Peyer's patch (tissue), 4 donors: ENCODE measurements at places on chromosomes 4 and X. TPM values are rescaled to one million over a fixed set of nuclear protein-coding genes. Genes with fewer than 3 reads are reported as not detected.
A peak's percentile ranks its signal among the peaks of the same experiment; 100 is the strongest.

Gene UGT2A1
- not detected for total RNA-seq

Gene SOD3
- total RNA-seq, result 23.4 TPM

Gene IQCM
- not detected for total RNA-seq

Gene TLR10
- not detected for total RNA-seq

Gene GALNTL6
- total RNA-seq, result 0.70 TPM

GRCh38 chr4:48127231-48127630 lies 6.8 kb downstream of the TXK start:
- DNase-seq, result no peak

GRCh38 chr4:138835832-138836533 lies 179.6 kb upstream of the NOCT start:
- DNase-seq, result peak; percentile 71

DNA sequence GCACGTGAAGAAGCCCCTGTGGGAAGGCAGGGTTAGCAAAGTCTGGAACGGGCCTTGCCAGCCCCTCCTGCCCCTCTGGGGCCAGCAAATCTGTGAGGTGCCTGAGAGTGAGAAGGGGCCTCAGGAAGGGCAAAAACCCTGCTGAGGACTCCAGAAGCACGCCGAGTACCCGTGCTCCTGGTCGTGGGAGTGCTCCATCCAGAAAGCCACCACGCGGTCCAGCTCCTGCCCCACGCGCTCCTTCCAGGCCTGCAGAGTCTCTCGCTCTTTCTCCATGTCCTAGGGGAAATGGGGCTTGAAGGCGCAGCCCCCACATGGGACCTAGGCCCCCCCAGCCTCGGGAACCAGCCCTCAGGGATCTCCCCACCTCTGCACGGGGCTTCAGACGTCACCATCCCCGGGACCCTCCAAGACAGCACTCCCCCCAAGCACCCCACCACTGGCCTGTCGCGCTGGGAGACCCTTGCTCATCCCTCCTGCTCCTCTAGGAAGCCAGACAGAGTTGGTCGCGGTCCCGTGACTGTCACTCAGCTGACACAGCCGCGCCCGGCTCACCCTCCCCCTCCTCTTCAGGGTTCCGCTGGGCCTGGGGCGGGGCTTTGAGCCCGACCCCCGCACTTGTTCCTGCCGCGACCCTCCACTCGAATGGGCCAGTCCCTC lies at the start of gene RENBP:
Gene RENBP (minus strand): TSS at position 504 of the 660 bp plus-strand sequence. CDS start 33 bp downstream, at position 471.
- DNase-seq, result peak; percentile 63

DNA sequence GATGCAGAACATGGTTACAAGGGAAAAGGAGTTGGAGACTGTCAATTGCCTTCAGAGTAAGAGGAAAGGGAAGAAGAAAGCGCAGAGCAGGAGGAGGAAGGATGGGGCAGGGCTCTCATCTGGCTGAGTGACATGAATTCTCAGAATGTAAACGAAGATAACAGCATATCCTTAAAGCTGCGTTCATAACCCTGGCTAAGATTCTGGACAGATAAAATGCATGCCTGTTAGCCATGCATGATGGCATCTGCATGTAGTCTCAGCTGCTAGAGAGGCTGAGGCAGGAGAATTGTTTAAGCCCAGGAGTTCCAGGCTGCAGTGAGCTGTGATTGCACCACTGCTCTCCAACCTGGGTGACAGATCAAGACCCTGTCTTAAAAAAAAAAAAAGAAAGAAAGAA lies 493.5 kb upstream of the PRKX start:
- no peak for DNase-seq

- no peak for DNase-seq
Measured at GRCh38 chr4:53900271-53900649, 164.1 kb downstream of the CHIC2 start.

GRCh38 chr4:73606465-73606974 lies 13.7 kb downstream of the RASSF6 start:
- no peak for DNase-seq

GRCh38 chr4:148069086-148069894 lies 337.4 kb downstream of the ARHGAP10 start:
- no peak for DNase-seq

DNA sequence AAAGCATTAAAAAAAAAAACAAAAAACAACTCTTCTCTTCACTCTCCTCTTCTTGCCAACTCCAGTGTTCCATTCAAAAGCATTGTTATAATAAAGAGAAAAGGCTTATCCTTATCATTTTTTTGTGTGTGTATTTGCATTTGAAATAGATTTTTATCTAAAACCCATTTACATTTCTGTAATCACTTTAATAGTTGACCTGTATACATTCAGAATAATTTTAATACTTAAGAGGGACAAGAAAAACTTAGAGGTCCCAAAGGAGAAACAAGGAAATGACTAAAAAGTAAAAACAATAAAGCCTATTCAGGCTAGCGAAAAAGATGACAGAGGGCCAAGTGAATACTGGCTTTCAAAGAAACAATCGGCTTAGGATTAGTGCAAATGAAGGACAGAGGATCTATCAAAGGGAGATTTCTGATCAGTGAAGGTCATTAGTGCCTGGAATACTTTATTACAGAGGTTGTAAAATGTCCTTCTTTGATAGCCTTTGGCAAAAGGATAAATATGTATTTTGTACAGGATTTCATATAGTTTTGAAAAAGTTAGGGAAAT lies 808.3 kb downstream of the RPA4 start:
- DNase-seq, result no peak

GRCh38 chrX:19388064-19388679 lies 44.4 kb downstream of the PDHA1 start:
- no peak for DNase-seq

DNA sequence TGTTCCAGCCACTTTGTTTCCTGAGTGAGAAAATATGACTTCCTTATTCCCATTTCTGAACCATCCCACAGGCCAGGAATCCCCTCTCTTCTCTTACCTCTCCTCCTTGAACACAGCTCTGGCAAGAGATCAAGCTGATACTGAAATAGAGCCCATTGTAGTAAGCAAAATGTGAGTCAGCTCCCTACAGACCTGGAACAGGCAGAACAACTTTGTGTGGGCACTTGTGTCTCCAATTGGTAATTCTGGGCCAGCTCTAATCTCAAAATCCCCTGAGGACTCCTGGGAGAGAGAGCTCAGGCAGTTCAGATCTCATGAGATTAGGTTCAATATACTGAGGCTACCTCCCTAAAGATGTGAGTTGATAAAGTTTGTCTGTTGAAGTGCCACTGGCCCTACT lies 213.5 kb downstream of the GUCY2F start:
- DNase-seq, result no peak

DNA sequence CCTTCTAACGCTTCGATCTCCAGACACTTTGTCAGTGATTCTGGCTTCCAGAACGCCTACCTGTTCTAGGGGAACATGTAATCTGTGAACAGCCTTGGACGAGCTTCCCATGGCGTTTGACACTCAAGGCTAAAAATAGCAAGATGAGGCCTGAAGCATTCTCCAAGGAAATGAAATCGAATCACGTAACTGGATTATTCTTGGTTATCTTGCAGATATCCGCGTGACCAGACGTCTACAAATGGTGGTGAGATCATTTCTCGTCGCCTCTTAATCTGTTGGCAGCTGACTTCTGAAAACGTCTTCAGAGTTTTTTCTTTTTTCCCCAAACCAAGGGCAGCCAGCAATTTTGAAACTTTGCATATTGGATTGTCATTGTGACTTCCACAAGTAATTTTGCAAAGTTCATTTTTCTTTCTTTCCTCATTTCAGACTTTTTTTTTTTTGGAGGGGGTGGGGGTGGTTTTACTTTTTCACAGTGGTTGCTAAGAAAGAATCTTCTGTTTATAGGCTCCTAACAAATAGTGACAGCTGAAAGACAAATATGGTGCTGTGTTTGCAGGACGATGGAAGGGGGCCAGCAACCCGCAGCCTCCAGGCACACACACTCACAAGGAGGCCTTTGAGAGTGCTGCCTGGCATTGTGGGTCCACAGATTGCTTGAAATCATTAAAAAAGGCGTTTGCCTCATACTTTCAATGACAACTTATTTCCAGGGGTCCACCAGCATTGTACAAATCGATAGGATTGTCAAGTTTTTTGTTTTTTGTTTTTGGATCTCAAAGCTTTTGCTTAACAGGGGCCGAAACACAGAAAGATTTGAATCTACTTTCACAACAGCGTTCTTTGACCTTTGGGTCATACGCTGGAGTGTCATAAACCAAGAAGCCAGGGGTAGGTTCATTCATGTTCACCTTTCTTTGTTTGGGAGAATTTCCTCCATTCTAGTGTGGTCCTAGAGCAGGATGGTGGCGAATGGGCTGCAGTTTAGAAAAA lies 32.4 kb upstream of the PDLIM3 start:
- no peak for DNase-seq
